ENCODE measurements at places on chromosomes 11 and 22.
A peak's percentile ranks its signal among the peaks of the same experiment; 100 is the strongest.

- no peak for DNase-seq
These were observed 375.6 kb downstream of the KCNA4 start for GRCh38 chr11:29641201-29641600.

DNA sequence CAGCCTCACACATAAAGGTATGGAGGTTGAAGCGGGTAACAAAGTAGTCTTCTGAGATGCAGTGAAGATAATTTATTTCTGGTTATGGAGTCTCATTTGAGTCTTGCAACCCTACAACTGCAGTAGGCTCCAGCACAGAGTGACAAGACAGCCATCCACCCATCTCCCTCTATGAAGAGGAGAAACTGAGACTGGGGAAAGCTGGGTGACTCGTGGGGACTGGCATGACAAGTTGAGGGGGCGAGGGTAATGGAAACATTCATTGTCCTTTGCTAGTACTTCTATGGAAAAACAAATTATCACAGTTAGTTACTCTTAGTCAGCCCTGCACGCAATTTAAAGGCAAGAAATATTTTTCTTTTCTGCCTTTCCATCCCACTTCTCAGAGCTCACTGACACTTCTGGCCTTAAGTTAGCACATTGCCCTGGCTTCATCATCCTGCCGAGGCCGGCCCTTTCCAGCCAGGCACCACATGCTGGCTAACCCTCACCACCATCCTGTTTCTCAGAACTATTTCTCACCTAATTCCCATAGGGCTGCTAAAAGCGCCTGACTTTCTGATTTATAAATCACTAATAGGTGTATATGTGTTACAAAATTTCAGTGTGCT is 361.1 kb downstream of the ETS1 start:
- DNase-seq, result no peak

DNA sequence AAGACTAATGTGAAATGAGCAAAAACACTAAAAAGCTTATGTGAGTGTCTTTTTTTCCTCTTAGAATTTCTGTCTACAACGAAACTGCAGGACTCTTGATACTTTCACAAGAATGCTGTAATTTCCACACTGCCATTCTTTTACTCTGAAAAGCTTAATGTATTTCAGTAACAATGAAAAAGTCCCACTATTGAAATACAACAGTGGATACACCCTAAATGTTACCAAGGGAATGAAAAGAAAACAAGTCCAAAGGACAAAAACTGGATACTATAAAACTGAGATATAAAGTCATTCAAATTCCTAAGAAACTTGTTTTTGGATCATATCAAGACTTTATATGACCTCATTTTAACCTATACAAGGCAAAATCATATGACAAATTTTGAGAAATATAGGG is 77.4 kb downstream of the SOX6 start:
- DNase-seq, result no peak

- DNase-seq, result no peak
These were observed 12.5 kb upstream of the NELL1 start for GRCh38 chr11:20656901-20657300.

DNA sequence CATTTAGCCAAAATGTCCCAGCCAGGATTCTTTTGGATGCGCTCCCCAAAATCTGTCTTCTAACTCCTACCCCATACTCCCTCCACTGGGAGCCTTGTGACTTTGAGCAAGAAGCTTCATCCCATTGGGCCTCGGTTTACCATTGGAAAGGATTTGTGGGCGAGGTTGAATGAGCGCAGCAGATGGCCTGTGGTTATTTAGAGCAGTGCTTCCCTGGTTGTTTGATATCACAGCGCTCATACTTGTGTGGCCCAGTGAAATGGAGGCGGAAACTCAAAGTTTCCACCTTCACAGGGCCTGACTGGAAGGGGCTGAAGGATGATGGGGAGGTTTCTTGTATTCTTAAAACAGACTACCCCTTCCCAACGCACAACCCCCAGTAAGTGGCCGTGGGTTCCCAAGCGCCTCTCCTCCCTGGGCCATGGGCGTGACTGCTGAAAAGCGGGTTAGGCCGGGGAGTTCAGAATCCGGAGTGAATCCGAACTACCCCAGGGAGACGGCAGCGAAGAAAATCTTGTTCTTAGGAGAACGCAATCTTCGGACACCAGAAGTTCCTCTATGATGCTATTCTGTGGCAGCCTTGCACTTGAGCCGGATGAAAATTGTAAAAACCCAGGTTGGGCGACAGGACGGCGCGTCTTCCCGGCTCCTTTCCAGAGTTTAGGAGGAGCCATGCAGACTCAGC is 1.2 kb upstream of the ATF4 start:
- peak; percentile 76 for DNase-seq

- no peak for DNase-seq
These were observed 37.9 kb upstream of the NFRKB start for GRCh38 chr11:129933262-129933661.

GRCh38 chr11:554428-555226 is 5.9 kb downstream of the LMNTD2 start:
- peak; percentile 82 for DNase-seq

GRCh38 chr11:88167853-88168252 is 7.4 kb downstream of the RAB38 start:
- DNase-seq, result no peak

GRCh38 chr22:20865875-20866445 is 7.2 kb downstream of the SNAP29 start:
- no peak for DNase-seq

- peak; percentile 73 for DNase-seq
These were observed 4.5 kb downstream of the SHISA8 start for GRCh38 chr22:41910050-41911000.

- no peak for DNase-seq
These were observed 47.1 kb downstream of the BMAL1 start for GRCh38 chr11:13324709-13325108.

DNA sequence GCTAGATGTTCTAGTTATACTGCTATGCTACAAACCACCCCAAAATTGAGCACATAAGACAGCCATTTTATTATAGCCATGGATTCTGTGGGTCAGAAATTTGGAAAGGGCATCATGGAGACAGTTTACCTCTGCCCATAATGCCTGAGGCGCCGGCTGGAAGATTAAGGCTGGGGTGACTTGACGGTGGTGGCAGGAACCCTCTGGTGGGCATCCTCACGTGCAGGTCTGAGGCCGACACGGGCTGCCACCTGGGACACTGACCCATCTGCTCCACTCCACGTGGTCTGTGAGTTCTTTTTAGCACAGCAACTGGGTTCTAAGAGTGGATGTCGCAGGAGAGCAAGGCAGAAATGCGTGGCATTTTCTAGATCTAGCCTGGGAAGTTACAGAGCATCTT is 40.0 kb upstream of the PRDM11 start:
- DNase-seq, result no peak
